Dermis microvascular lymphatic vessel endothelial cell (primary cell): ENCODE measurements at places on chromosomes 1 and 21. TPM values are rescaled to one million over a fixed set of nuclear protein-coding genes. Genes with fewer than 3 reads are reported as not detected.
A peak's percentile ranks its signal among the peaks of the same experiment; 100 is the strongest.

The CASZ1 gene
- 1.4 and 2.3 TPM in 2 replicates for total RNA-seq

The HES5 gene
- 0.13 TPM in 2 replicates for total RNA-seq

The BCAN gene
- total RNA-seq: not detected in 2 replicates

The KDF1 gene
- not detected in 2 replicates for total RNA-seq

The C4BPA gene
- total RNA-seq: not detected in 2 replicates

The S100A7 gene
- not detected in 2 replicates for total RNA-seq

The OR10J1 gene
- not detected in 2 replicates for total RNA-seq

The NHLH2 gene
- total RNA-seq: not detected in 2 replicates

DNA sequence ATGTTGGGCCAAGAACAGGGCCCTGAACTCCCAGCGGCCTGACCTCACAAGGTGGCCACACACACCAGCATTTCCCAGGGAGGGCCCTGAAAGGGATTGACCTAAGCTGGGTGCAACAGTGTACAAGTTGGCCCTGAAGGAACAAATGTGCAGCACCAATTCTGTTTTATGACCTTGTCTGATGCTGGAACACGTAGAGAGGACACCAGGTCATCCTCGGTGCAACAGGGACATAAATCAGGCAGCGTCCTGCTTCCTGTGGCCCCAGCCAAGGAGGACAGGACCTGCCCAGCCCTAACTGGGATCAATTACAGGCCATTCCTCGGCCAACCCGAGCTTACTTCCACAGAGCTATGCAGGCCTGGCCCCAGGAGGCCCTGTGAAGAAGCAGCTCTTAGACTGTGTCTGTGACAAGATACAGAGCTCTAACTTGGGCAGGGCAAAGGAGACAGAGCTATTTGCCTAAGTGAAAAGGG is 12.8 kb upstream of the PHC2 start:
- no peak for DNase-seq

GRCh38 chr1:60573121-60573520 is 499.6 kb upstream of the C1orf87 start:
- no peak for DNase-seq

- DNase-seq: no peak
Observed at GRCh38 chr1:22075718-22076117, 23.2 kb downstream of the CDC42 start.

GRCh38 chr1:208919371-208919770 is 664.1 kb upstream of the CAMK1G start:
- no peak for DNase-seq

DNA sequence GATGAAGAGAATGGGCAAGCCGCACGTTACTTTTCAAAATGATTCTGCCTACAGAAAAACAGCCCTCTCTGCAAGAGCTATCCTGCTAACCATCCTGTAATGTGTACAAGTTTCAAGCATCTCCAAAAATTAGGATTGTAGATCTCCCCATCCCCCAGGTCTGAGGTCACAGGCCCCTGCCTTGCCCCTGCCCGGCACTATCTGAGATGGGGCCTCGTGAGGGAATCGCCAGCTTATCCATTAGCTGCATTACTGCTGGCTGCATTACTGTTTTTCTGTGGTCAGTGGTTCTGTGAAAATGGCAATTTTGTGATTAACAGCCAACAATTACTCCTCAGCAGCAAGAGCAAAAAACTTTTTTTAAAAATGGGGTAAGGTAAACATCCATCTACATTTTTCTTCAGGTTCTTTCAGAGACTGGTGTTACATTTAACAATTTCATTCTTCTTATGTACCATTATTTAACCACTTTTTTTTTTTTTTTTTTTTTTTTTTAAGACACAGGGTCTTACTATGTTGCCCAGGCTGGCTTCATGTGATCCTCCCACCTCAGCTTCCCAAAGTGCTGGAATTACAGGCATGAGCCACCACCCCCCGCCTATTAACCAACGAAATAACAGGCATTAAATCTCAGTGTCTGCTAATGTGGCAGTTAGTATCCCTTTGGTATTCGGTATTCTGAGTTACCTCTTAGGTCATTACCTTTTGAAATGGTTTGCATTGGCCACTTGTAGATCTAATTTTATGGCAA is 83.8 kb downstream of the MRPL37 start:
- no peak for DNase-seq

- DNase-seq: no peak
Observed at GRCh38 chr1:154938604-154939399, 2.3 kb upstream of the PMVK start.

GRCh38 chr1:236280438-236281197 is 1.1 kb downstream of the ERO1B start:
- peak; percentile 1 for DNase-seq

GRCh38 chr1:192703283-192704206 is 67.6 kb downstream of the RGS13 start:
- no peak for DNase-seq

DNA sequence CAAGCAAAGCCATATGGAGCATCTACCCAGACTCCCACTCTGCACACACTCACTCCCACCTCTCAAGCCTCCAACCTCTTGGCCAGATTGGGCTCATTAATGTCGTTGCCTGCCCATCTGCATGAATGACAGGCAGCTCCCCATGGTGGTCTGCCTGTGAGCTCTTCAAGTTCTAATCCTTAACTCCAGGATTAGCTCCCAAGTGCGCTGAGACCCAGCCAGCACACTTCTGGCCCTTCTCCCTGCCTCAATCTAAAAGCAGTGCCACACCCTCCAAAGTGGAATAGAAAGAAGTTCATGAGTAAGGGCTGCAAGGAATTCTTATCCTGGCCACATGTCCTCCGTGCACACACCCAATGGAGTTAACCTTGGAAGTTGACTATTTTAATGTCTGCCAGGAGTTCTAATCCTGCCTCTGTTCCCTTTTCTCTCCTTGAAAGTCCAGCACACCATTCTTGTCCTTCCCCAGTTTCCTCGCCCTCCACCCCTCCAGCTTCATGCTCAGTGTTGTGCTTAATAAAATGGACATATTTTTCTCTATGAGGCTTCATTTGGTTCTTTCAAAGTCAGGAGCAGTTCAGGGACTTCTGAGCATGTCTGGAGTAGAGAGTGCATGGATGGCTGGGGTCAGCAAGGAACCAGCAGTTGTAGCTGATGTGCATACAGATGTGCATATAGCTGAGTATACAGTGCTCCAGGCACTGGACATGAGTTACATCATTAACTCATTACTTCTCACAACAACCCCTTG is 30.1 kb downstream of the CAMK1G start:
- DNase-seq: no peak

- no peak for DNase-seq
Observed at GRCh38 chr1:208433086-208433485, 188.9 kb upstream of the PLXNA2 start.

DNA sequence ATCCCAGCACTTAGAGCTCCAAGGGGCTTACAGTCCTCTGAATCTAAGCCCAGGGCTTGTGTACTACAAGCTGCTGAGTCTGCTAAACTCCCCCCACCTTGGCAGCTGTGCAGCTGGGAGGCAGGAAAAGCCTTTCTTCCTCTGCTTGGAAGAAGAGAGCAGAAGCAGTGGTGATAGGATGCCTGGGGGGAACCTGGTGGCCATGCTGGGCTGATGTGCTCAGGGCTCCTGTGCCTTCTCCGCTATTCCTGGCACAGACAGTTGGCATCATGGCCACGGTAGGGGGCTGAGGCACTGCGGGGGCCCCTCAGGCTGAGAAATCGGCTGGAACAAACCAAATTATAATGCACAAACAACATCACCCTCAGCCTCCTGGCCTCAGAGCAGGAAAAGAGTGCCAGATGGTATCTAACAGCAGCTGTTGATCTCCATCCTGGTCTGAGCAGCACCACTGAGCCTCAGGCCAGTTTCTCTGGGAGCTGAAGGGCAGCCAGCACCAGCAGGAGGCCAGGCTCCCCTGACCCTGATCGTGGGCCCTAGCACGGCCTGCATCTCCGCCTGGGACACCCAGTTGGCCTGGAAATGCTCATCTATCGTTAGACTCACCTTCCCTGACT is 35.8 kb downstream of the ECE1 start:
- no peak for DNase-seq

- no peak for DNase-seq
Observed at GRCh38 chr1:93331412-93331811, 14.3 kb upstream of the DR1 start.

DNA sequence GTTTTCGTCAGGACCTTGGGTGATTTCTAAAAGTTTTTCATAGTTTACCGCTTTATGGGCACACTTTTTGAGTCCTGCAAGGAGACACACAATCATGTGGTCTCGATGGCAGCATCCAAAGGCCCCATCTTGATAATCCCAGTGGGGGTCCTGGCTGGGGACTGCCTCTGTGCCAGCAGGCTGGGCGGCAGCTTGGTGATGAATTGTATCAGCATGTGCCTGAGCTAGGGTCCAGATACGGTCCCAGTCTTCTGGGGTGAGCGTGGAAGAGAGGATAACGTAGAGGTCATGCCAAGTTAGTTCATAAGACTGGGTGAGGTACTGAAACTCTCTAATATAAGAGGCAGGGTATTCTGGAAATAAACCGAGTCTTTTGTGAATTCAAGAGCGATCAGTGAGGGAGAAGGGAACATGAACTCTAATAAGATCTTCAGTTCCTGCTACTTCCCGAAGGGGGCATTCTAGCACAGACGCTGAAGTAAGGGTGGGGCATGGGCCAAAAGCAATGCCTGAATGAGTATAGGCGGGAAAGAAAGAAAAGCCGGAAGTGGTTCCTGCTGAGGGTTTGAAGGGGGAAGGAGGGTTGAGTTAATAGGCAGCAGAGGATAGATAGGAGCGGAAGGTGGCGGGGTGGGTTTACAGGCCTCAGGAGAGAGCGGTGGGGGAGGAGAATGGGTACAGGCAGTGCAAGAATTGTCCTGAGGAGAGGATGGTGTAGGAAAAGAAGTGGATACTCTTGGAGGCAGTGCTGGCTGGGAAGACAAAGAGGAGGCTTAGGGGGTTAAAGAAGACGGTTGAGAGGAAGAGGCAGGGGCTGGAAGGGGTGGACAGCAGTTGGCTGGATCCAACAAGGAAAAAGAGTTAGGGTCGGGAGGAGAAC is 1.6 kb downstream of the ERVH48-1 start:
- peak; percentile 61 for DNase-seq
